Airway epithelial cell (primary cell): ENCODE measurements at places on chromosomes 12 and 14. TPM values are rescaled to one million over a fixed set of nuclear protein-coding genes. Genes with fewer than 3 reads are reported as not detected.

ACSS3 gene
- total RNA-seq, result 0.21 TPM in 1 of 2 replicates, not detected in the other

TRHDE gene
- 0.28 and 0.78 TPM in 2 replicates for total RNA-seq

CMA1 gene
- not detected in 2 replicates for total RNA-seq

POLE gene
- total RNA-seq, result 14.0 and 24.3 TPM in 2 replicates

SCN8A gene
- under 0.01 TPM in 1 of 2 replicates, not detected in the other for total RNA-seq

ZC2HC1C gene
- 0.56 and 4.4 TPM in 2 replicates for total RNA-seq

TMEM106C gene
- 66.2 and 66.4 TPM in 2 replicates for total RNA-seq

TMEM253 gene
- total RNA-seq, result 0.09 and 0.49 TPM in 2 replicates

OR6C76 gene
- not detected in 2 replicates for total RNA-seq

DERA gene
- total RNA-seq, result 56.8 and 78.9 TPM in 2 replicates

HSPB8 gene
- total RNA-seq, result 3.4 and 4.2 TPM in 2 replicates

CYP27B1 gene
- 10.4 and 15.0 TPM in 2 replicates for total RNA-seq

APOF gene
- total RNA-seq, result not detected in 2 replicates

OR11H12 gene
- total RNA-seq, result not detected in 2 replicates

NFE2 gene
- not detected in 2 replicates for total RNA-seq

MGP gene
- 0.14 TPM in 1 of 2 replicates, not detected in the other for total RNA-seq

LTB4R gene
- 7.7 and 16.1 TPM in 2 replicates for total RNA-seq

P2RX7 gene
- total RNA-seq, result 0.05 and 0.56 TPM in 2 replicates

OTX2 gene
- not detected in 2 replicates for total RNA-seq

RAD52 gene
- 2.6 and 7.0 TPM in 2 replicates for total RNA-seq

ADAM21 gene
- total RNA-seq, result 0.14 and 1.2 TPM in 2 replicates

RNASE1 gene
- 1.1 and 1.5 TPM in 2 replicates for total RNA-seq

GPRC5A gene
- total RNA-seq, result 22.8 and 31.9 TPM in 2 replicates

TRPV4 gene
- total RNA-seq, result 2.2 and 5.1 TPM in 2 replicates

FAM234B gene
- 2.1 and 6.1 TPM in 2 replicates for total RNA-seq

INSM2 gene
- total RNA-seq, result not detected in 2 replicates

GPR84 gene
- total RNA-seq, result not detected in 2 replicates

ADAM20 gene
- not detected in 2 replicates for total RNA-seq

GLT8D2 gene
- 1.5 and 1.6 TPM in 2 replicates for total RNA-seq

NKX2-1 gene
- total RNA-seq, result 9.1 and 10.6 TPM in 2 replicates

SDR39U1 gene
- total RNA-seq, result 17.0 and 34.2 TPM in 2 replicates

NUDT14 gene
- 24.0 and 24.5 TPM in 2 replicates for total RNA-seq

ZNF219 gene
- total RNA-seq, result 34.0 and 48.0 TPM in 2 replicates

VWF gene
- 0.33 and 0.56 TPM in 2 replicates for total RNA-seq

USP44 gene
- 0.14 TPM in 1 of 2 replicates, not detected in the other for total RNA-seq

MIP gene
- total RNA-seq, result not detected in 2 replicates

KRT82 gene
- not detected in 2 replicates for total RNA-seq

KRT72 gene
- total RNA-seq, result not detected in 2 replicates

KRT73 gene
- not detected in 2 replicates for total RNA-seq

RD3L gene
- not detected in 2 replicates for total RNA-seq

KRT77 gene
- 0.09 and 0.21 TPM in 2 replicates for total RNA-seq

PSMB5 gene
- 344 and 395 TPM in 2 replicates for total RNA-seq

TMEM132D gene
- not detected in 2 replicates for total RNA-seq

SLC6A13 gene
- total RNA-seq, result not detected in 2 replicates

GLIPR1L2 gene
- 0.28 and 0.56 TPM in 2 replicates for total RNA-seq

SERPINA12 gene
- not detected in 2 replicates for total RNA-seq

DNAJC22 gene
- 0.35 and 0.84 TPM in 2 replicates for total RNA-seq

NRL gene
- 0.23 and 1.5 TPM in 2 replicates for total RNA-seq

HOXC4 gene
- total RNA-seq, result not detected in 2 replicates

DAD1 gene
- total RNA-seq, result 216 and 226 TPM in 2 replicates

ACOT4 gene
- total RNA-seq, result 0.42 and 2.0 TPM in 2 replicates

BICDL1 gene
- total RNA-seq, result 7.8 and 9.4 TPM in 2 replicates

SLC38A4 gene
- total RNA-seq, result 0.63 and 1.6 TPM in 2 replicates

ABCC9 gene
- 0.05 and 0.35 TPM in 2 replicates for total RNA-seq

SDSL gene
- total RNA-seq, result 2.3 and 4.2 TPM in 2 replicates

KLRC1 gene
- total RNA-seq, result 0.98 TPM in 1 of 2 replicates, not detected in the other

LMNTD1 gene
- total RNA-seq, result not detected in 2 replicates

SRRM4 gene
- total RNA-seq, result not detected in 2 replicates
